Activated T-cell treated with anti-CD3 and anti-CD28 coated beads for 4 hours (primary cell): ENCODE measurements at places on chromosomes 12 and 14.
A peak's percentile ranks its signal among the peaks of the same experiment; 100 is the strongest.

- DNase-seq = no peak
Measured at GRCh38 chr12:9977916-9978315, 6.7 kb downstream of the CLEC12A start.

DNA sequence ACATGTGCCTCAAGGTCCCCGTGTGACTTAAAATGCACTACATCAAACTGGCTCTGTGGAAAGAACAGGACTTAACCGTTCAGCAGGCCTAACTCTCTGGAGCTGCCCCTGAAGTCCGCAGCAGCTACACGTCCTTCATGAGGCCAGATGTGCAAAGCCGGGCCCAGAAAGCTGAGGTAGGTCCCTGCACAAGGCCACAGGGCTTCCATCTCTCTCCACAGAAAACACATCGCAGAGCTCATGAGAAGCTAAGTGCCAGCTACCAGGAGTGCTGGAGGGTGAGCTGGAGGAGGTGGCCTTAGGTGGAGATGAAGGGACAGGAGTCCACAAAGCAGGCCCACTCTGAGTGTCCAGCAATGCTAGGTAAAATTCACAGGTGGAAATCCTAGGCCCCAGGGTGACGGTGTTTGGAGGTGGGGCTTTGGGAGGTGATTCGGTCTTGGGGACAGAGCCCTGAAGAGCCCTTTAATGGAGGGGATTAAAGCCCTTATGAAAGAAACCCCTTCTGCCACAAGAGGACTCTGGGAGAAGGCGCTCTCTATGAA, 52.4 kb downstream of the VCPKMT start:
- DNase-seq = no peak

DNA sequence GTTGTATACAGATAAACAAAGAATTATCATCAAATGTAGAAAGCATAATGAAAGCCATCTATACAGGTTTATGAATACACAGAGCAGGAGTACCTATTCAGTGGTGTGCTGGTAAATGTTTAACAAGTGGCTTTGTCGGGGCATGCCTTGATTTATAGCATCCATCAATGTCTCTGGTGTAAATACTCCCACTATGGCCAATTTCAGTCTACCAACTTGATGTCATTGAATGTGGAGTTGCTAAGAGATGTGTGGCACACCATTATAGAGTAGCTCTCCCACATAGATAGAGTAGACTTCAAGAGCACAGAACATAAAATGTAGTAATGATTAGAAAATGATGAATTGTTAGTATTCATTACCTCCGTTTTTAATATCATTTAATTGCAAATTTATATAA, 9.3 kb downstream of the GRIP1 start:
- no peak for DNase-seq

GRCh38 chr12:130826151-130826801, 12.8 kb downstream of the STX2 start:
- DNase-seq = peak; percentile 63

DNA sequence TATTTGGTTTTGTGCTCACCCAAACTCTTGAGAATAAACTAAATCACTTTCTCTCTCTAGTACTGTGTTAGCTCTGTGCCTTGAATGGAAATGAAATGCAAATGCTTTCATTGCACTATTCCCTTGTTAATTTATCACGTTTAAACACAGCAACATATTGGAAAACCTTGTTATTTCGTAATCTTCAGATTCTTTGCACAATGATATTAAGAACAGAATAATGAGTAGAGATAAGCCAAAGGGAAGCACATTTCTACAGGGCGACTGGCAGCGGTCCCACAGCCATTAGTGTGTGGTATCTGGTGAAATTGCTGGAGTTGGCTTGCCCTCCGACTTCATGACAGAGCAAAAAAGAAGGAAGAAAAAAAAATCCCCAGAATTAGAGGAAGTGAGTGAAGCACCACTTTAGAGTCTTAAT, 166.1 kb upstream of the E2F7 start:
- DNase-seq = no peak

GRCh38 chr14:91396013-91396660, 21.5 kb downstream of the CCDC88C start:
- no peak for DNase-seq

DNA sequence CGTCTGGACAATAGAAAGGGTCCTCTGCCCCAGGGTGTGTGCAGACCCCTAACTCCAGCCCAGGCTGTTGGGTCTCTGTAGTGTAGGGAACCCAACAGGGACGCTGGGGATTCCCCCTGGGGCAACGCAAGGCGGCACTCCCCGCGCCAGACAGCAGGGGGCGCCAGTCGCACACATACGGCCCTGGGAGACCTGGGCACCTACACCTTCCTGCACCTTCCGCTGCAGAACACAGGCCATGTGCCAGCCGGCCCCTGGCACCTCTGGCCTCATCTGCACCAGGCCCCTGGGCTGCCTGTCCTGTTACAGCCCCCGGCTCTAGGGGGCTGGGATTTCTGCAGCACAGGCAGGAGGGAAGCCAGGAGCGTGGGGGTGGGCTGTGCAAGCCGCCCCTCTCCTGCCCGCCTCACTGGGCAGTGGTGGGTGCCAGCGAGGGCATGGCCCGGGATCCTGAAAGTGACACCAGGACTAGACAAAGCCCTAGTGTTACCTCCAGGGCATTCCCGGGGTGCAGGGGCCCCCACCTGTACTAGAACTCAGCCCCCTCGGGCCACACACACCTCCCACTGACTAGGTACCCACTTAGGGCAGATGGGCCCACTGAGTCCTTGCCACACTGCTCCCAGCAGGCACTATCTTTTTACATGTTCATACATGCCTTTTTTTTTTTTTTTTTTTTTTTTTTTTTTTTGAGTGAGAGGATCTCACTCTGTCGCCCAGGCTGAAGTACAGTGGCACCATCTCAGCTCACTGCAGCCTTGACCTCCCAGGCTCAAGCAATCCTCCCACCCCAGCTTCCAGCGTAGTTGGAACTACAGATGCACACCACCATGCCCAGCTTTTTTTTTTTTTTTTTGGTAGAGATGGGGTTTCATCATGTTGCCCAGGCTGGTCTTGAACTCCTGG, 37.5 kb downstream of the CCNK start:
- DNase-seq = peak; percentile 79

- DNase-seq = no peak
Measured at GRCh38 chr14:64680013-64680713, 24.1 kb upstream of the PLEKHG3 start.

- no peak for DNase-seq
Measured at GRCh38 chr12:82015623-82016347, 256.6 kb upstream of the PPFIA2 start.

- no peak for DNase-seq
Measured at GRCh38 chr12:47984331-47984801, 19.9 kb downstream of the COL2A1 start.

GRCh38 chr14:106039400-106039799, 513.0 kb downstream of the TMEM121 start:
- DNase-seq = peak; percentile 33

DNA sequence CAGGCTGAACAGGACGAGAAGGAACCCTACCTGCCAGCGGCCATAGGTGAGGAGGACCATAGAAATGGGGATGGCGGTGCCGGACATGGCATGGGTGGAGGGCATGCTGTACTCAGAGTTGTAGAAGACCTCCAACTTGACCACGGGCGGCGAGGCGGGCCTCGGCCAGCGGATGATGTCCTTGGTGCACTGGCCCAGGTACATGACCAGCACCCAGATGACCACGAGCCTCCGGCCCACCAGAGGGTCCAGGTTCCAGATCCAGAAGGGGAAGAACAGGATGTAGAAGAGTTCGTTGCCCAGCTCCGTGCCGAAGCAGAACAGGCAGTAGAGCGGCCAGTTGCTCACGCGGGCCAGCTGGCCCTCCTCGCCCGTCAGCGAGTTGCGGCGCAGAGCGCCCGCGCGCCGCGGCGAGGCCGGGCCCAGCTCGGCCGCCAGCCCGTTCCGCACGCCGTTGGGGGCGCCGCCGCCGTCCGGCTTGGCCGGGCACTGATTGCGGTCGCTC, 582 bp downstream of the SGPP1 start:
- no peak for DNase-seq

DNA sequence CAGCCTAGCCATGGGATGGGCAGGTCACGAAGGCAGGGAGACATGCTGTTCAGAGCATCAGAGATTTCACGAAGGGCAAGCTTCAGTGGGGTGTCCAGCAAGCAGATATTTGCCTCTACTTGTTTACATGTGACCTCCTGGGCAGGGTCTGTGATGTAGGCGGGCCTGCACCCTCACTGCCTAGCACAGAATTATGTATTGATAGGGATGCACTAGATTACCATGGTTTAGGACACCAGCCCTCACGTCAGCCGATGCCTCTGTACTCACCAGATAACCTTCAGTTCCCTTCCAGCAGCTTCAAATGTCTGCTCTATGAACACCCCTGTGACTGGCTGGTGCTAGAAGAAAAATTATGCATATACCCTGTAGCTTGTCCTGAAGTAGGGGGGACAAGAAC, 5.1 kb upstream of the EIF5 start:
- DNase-seq = no peak

DNA sequence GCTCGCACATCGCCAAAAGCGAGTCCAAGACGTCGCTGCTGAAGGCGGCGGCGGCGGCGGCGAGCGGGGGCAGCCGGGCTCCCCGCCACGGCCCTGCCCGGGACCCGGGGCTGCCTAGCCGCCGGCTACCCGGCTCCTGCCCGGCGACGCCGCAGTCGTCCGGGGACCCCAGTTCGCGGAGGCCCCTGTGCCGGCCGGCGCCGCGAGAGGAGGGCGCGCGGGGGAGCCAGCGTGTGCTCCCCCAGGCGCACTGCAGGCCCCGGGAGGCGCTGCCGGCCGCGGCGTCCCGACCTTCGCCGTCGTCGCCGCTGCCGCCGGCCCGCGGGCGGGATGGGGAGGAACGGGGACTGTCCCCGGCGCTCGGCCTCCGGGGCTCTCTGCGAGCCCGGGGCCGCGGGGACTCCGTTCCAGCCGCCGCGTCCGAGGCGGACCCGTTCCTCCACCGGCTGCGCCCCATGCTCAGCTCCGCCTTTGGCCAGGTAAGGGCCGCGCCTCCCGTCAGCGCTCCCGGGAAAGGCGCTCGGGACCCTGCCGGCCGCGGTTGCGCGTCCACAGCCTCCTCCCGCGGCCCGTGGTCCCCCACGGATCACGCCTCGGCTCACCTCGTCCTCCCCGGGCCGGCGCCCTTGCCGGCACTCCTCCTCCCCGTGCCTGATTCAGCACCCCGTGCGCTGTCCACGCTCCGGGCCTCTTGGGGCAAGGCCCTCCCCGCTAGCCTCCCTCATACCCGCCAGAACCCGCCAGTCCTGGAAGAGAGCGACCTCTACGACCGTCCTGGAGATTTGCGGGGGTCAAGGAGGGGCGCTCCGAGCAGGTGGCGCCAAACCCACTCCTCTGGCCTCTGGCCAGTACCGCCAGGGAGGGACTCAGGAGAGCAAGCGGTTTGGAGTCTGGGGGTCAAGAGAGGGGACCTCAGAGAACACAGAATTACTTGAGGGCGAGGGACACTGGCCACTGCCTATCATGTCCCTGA, 721 bp downstream of the CABP1 start:
- peak; percentile 17 for DNase-seq
